ENCODE measurements at places on chromosomes 2 and 18.

- H3K36me3 ChIP-seq, result no peaks in the 10 kb centered on the region
- H3K27ac ChIP-seq, result no peak overlapping the region
- no peak overlapping the region for H3K4me3 ChIP-seq
- H3K4me1 ChIP-seq, result peaks cover 34% of the 10 kb centered on the region
- H3K27me3 ChIP-seq, result no peaks in the 10 kb centered on the region
Measured at GRCh38 chr2:239289545-239289944, 111.3 kb downstream of the HDAC4 start.

GRCh38 chr2:59677158-59677557 is 876.3 kb downstream of the BCL11A start:
- DNase-seq, result no peak
- no peak overlapping the region for H3K4me3 ChIP-seq
- no peak overlapping the region for H3K27ac ChIP-seq
- no peaks in the 10 kb centered on the region for H3K27me3 ChIP-seq
- no peaks in the 10 kb centered on the region for H3K4me1 ChIP-seq

DNA sequence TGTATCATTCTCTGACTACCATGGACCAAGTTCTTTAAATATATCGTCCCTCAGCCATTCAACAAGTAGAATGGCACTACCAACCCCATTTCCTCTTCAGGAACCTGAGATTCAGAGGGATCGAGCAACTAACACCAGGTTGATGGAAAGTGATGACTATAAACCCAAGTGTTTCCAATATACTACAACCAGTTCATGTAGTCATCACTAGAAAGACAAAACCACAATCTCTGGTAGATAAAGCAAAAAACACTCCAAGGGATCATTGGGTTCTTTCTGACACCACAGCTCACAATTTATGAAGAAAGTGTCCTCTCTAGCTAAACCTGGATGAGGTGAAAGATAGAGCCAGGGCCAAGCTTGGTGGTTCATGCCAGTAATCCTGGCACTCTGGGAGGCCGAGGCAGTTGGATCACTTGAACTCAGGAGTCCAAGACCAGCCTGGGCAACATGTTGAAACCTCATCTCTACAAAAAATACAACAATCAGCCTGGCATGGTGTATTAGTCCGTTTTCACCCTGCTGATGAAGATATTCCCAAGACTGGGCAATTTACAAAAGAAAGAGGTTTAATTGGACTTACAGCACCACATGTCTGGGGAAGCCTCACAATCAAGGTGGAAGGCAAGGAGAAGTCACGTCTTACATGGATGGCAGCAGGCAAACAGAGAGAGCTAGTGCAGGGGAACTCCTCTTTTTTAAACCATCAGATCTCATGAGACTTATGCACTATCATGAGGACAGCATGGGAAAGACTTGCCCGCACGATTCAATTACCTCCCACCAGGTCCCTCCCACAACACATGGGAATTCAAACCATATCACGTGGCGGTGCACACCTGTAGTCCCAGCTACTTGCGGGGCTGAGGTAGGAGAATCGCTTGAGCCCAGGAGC is 2.2 kb downstream of the CD226 start:
- H3K36me3 ChIP-seq, result no peaks in the 10 kb centered on the region
- no peaks in the 10 kb centered on the region for H3K27me3 ChIP-seq
- no peak overlapping the region for H3K27ac ChIP-seq
- no peaks in the 10 kb centered on the region for H3K4me1 ChIP-seq
- no peak for DNase-seq

DNA sequence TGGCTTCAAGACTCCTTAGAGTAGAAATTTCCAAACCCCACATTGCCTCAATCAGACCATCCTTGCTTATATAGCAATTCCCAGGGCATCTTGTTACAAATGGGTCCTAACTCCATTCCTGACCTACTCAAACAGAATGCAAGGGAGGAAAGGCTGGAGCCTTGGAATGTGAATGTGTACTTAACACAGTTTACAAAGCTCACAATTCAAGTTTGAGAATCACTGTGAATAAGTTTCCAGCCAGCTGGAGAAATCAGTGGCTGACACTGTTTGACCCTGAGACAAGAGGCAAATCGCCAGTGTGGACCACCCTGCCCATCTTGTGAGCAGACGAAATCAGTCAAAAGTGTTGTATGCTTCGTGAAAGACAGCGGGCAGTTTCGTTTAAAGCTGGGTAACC is 65.5 kb downstream of the SOWAHC start:
- H3K27me3 ChIP-seq, result no peaks in the 10 kb centered on the region
- no peak overlapping the region for H3K4me3 ChIP-seq
- H3K27ac ChIP-seq, result no peak overlapping the region

GRCh38 chr2:156309167-156309566 is 23.4 kb downstream of the NR4A2 start:
- no peak for DNase-seq
- no peak overlapping the region for H3K4me3 ChIP-seq
- H3K27ac ChIP-seq, result no peak overlapping the region
- no peaks in the 10 kb centered on the region for H3K27me3 ChIP-seq
- H3K4me1 ChIP-seq, result no peaks in the 10 kb centered on the region

DNA sequence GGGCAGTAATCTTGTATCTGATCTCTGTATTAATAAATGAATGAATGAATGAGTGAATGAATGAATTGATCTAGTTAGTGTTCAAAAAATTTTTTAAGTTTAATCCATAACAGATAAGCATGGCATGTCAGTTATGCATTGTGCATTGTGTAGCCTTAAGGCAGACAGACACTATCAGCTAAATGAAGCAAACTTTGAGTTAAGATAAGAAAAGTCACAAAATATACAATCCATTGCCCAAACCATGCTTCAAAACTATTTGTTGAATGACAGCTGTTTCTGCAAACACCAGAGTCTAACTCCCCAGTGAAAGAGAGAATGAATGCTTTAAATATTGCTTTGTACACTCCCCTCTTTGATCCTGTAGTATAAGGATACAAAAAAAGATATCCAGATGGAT is 314.3 kb upstream of the ETAA1 start:
- no peak overlapping the region for H3K27ac ChIP-seq
- no peak for DNase-seq
- no peaks in the 10 kb centered on the region for H3K4me1 ChIP-seq
- no peaks in the 10 kb centered on the region for H3K36me3 ChIP-seq
- H3K27me3 ChIP-seq, result no peaks in the 10 kb centered on the region
- H3K4me3 ChIP-seq, result no peak overlapping the region

GRCh38 chr18:80109676-80110078 is 615 bp downstream of the ADNP2 start:
- peak overlapping the region; percentile 83 for H3K27ac ChIP-seq
- peak overlapping the region; percentile 68 for H3K4me3 ChIP-seq
- peaks cover 10% of the 10 kb centered on the region for H3K4me1 ChIP-seq
- H3K36me3 ChIP-seq, result no peaks in the 10 kb centered on the region
- no peak for DNase-seq
- H3K27me3 ChIP-seq, result no peaks in the 10 kb centered on the region

GRCh38 chr2:239288951-239289511 is 111.8 kb downstream of the HDAC4 start:
- no peak for DNase-seq
- H3K4me1 ChIP-seq, result peaks cover 29% of the 10 kb centered on the region
- H3K36me3 ChIP-seq, result no peaks in the 10 kb centered on the region
- H3K4me3 ChIP-seq, result no peak overlapping the region
- no peaks in the 10 kb centered on the region for H3K27me3 ChIP-seq

DNA sequence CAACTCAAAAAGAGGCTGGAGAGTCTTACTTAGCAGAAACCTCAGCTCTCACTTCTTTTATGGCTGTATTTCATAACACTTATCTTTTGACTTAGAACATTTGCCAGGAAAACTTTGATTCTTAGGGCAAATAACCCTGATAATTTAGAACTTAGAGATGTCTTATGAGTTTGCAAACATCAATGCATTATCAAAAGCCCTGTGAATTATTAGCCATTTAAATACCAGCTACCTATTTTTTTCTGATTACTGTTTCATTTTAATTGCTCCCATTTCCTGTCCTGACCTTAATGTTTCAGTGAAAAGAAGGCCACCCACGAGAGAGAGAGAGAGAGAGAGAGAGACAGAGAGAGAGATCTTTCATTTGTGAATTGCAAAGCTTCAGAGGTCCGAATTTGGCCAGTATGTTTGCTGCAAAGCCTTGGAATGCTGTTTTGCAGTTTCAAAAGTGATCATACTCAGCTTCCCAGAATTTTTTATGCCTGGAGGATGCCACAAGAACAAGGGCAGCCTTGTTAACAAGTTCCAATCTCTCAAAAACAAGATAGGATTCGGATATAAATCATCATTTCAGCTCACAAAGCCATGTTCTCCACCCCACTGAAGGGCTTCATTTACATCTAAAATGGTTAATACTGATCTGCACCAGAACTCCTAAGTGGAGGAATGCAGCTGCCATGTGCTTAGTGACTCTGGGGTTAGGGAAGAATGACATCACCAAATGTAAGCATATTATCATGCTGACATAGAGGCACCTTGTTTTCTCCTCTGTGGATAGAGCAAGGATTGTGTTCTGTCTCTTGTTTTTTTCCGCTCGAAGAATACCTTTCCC is 478.2 kb downstream of the ARHGAP15 start:
- no peaks in the 10 kb centered on the region for H3K36me3 ChIP-seq
- H3K27ac ChIP-seq, result no peak overlapping the region
- H3K4me3 ChIP-seq, result no peak overlapping the region
- no peaks in the 10 kb centered on the region for H3K27me3 ChIP-seq

DNA sequence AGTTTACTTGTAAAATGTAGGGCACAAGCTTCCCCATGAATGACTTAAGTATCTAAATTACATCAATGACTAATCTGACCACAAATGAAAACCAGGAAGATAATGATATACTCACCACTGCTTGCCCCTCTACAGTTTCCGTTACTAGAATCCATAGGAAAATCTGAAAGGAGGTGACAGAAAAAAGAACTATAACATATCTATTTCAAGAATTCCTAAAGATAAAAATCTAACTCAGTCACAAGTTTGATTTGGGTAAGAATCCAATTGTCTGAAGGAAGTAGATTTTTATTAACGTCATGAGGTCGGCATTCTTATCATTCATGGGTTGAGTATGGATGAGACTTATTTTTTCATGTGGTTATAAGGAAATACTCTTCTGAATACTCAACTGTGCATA is 7.8 kb downstream of the FRZB start:
- peaks cover 13% of the 10 kb centered on the region for H3K4me1 ChIP-seq
- H3K36me3 ChIP-seq, result no peaks in the 10 kb centered on the region
- H3K27ac ChIP-seq, result no peak overlapping the region
- no peak overlapping the region for H3K4me3 ChIP-seq
